Stimulated activated CD4-positive, alpha-beta T cell treated with anti-CD3 and anti-CD28 coated beads, Interleukin-1b, Interleukin-23, amount 100 ng/mL, for 24 hours (primary cell): ENCODE measurements at places on chromosomes 12 and 14.

DNA sequence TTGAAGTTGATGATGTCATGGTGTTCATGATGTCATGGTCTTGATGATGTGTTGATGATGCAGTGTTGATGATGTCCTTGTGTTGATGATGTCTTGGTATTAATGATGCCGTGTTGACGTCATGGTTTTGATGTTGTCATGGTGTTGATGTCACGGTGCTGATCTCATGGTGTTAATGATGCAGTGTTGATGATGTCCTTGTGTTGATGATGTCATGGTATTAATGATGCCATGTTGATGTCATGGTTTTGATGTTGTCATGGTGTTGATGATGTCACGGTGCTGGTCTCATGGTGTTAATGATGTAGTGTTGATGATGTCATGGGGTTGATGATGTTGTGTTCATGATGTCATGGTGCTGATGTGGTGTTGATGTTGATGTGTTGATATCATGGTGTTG lies 48.0 kb upstream of the RIMBP2 start:
- DNase-seq, result no peak

DNA sequence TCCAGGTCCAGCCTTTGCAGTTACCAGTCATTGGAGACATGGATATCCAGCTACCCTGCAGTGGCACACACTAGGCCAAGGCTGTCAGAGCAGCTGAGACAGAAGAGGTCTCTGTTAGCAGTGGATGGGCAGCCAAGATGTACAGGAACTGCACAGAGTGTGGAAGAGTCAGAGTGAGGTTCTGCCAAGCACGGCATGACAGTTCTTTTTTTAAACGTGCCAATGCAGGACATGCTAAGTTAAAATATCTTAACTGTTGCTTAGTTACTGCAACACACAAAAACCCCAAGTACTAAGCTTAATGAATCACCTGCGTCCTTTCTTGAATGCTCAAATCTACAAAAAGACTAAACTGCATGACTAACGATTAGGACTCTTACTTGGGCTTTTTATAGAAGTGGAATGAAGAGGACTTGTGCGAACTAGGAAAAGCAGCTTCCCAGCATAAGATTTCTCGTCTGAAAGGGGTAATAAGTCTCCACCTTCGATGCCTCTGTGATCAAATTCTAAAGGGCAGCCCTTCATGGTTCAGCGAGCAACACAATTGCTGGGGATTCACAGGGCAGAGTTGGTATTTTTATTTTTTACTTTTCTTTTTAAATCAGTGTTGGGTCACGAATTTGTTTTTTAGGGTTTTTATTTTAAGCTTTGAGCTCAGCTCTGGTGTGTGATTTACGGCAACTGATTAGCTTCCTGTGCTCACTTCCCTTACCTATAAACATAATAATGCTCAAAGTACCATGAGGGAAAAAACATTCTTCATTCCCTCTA lies 20.6 kb downstream of the MAPK1IP1L start:
- no peak for DNase-seq

DNA sequence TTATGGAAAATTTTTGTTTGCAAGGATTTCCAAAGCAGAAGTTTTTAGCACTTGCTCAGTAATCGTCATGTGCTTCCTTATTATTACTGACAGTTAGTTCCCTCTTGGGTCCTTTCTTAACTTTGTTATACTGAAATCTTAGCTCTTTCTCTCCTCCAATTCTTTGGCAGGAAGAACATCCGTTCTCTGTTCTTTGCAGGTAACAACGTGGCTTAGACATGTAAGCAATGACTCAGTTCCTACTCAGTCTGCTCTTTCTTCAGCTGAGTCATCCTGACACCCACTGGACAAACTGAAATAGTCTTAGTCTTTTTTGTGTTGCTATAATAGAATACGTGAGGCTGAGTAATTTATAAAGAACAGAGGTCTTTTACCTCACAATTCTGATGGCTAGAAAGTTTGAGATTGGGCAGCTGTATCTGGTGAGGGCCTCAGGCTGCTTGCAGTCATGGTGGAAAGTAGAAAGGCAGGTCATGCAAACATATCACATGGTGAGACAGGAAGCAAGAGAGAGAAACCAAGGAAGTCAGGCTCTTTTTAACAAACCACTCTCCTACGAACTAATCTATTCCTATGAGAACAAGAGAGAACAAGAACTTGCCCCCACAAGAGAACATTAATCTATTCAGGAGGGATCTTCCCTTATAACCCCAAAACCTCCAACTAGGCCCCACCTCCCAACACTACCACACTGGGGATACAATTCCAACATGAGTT lies 49.2 kb downstream of the TESPA1 start:
- no peak for DNase-seq

GRCh38 chr14:106844608-106845285 lies 1318.4 kb downstream of the TMEM121 start:
- no peak for DNase-seq

GRCh38 chr14:21200752-21201461 lies 45.0 kb upstream of the OR5AU1 start:
- DNase-seq, result no peak

GRCh38 chr14:52071675-52072074 lies 2.8 kb upstream of the NID2 start:
- no peak for DNase-seq

DNA sequence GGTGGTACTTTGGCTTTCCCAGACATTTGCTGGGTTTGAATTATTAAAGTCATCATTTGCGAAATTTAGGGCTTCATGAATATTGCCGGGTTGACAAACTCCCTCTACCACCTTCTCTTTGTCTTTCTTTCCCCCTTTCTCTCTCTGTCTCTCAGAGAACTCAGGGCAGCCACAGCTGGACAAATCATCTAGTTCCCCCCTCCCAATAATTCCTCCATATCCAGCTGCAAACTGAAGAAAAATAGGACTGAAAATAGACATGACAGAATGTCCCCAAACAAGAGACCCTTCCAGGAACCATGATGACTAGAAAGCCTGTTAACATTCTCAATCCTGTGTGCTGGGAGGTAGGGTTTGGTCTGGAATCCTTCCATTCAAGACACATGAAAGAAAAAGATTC lies 67.1 kb upstream of the TBX5 start:
- DNase-seq, result no peak

DNA sequence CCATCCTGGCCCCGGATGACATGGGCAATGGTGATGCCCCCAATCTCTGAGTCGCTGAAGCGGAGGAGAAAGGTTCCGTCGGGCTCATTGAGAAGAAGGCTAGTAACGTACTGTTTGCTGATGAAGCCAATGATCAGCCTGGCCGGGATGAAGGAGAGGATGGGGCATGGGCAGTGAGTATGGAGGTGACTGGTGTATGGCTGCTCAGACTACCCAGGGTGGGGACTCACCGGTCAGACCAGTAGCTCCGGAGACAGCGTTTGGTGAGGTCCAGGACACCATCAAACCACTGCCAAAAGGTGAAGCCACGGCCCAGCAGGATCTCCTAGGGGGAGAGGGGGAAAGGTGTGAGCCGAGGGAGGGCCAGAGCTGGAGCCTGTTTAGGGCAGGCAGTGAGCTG lies 10.9 kb downstream of the NAB2 start:
- no peak for DNase-seq

GRCh38 chr14:66088656-66089055 lies 397.5 kb upstream of the CCDC196 start:
- DNase-seq, result no peak

DNA sequence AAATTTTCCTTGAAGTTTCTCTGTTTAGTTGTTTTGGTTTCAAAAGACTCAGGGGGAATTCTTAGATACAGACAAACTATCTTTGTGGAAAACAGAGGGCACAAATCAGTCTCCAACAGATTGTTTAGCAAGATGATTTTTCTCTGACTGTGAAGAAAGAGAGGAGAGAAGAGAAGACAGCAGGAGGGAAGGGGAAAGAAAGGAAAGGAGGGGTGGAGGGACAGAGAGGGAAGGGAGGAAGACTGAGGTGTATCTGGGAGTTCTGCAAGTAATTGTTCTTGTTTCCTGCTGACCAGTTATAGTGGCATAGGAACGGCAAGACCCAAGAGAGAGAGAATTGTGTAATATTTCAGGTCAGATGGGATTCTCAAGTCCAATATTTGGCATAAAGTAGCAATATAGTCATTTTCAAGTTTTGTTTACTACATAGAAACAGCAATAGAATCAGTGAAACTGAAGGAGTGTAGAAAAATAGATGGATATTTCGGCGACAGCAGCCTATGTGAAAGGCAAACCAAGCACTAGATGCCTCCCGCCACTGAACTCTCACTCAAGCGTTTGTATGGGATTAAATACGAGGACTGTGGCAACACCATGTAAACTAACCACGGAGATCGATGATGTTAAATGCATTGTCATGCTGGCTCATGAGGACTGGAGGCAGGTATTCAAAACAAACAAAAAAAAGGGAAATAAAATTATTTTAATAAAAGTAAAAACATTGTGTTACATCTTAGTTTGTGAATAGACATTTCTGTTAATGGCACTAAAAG lies 342.5 kb downstream of the SLC16A7 start:
- no peak for DNase-seq

DNA sequence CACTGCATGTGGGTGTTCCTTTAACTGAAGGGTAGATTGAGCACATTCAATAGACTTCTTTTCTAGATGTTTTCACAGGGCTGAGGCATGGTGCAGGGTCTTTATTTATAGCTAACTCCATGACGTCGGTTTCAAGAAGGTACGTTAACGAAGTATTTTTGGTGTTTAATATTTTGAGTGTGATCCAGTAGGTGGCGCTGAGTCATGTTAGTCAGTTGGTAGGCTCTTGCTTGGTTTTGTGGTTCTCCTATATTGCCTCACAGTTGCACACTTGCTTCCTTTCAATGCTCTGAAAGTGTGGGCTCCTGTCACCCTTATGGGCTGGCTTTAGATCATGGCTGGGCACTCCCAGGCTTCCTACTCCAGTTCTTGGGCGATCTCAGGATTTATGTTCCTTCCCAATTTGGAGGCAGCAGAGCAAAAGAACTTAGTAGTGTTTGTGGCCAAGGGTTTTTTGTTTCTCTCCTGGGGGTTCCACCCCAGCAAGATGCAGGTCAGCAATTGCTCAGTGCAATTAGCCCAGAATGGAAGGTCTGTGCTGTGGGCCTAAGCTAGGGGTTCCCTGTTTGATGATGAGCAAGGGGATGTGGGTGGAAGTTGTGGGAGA lies 471.6 kb upstream of the FOXG1 start:
- DNase-seq, result no peak

GRCh38 chr12:65673732-65674131 lies 150.6 kb upstream of the HMGA2 start:
- DNase-seq, result no peak

DNA sequence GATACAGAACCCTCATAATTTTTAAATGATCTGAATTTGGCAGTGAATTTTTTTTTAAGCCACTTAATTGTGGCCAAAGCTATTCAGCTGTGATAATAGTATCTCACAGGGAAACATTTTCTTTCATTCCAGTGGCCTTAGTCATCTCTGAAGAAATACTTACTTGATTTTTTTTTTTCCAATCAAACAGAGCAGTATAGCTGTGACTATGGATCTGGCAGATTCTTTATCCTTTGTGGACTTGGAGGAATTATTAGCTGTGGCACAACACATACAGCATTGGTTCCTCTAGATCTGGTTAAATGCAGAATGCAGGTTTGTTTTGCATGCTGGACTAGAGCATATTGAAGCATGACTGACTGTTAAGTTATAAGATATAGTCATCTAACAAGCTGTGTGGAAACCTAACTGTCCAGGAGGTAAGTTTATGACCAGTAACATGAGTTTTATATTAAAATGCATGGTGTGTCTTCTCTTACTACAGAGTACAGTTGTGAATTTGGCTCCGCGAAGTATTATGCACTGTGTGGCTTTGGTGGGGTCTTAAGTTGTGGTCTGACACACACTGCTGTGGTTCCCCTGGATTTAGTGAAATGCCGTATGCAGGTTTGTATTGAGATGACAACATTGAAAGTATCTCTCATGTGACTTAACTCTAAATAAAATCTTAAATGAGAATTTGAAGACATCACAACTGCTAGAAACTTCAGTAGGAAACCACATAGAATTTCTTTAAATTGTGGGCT lies 1.9 kb downstream of the SLC25A3 start:
- DNase-seq, result no peak

DNA sequence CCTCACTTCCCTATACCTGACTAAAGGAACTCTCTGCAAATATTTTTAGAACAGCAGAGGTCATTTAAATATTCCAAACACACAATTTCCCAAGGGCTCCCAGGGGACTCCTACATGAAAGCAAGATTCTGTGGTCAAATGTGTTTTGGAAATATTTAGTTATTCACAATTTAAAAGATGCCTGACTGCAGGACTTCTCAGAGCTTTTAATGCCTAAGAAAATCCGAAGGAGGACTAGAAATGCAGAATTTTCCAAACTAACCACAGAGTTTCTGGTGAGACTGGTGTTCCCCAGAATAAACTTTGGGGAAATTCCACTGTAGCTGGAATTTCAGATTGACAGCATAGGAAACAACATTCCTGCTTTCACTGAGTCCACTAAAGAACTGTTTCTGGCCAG lies 84.8 kb upstream of the MAP1LC3B2 start:
- no peak for DNase-seq

GRCh38 chr14:64504897-64505794 lies 576 bp downstream of the ZBTB1 start:
- DNase-seq, result peak; percentile 82

DNA sequence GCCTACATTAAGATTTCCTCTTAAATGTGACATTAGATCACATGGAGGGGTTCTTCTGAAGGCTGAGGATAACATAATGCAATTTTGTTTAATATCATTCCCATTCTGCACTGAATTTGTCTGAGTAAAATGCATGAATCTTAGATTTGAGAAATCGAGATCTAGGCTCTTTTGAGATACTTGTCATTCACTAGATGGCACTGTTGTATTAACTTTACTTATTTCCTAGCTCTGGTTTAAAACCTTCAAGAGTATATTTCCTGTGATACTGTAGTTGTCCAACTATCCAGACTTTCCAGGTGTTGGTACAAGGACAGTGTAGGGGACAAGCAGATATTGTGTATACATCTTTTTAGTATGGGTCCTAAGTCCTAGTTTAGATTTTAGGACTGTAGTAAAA lies 91.7 kb upstream of the SEL1L start:
- no peak for DNase-seq

- DNase-seq, result no peak
Observed at GRCh38 chr14:81005540-81006228, 50.3 kb downstream of the TSHR start.

DNA sequence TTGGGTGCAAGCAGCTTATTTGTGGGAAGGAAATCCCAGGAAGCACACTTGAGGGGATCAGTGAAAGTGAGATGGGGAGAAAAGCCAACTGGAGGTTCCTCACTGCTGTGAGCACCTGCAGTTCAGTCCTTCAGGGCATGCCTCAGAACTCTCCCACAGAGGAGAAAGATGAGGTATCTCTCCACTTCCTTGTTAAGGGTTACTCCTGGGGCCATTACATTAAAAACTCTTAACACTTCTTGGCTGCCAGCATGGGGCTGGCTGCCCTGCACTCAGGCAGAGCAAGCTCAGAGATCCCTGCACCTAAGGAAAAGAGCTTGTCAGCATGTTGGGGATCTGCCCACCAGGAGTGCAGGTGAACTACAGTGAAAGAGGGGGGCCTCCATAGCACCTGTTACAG lies 28.8 kb downstream of the FERMT2 start:
- no peak for DNase-seq

GRCh38 chr12:23548742-23549141 lies 400.7 kb downstream of the SOX5 start:
- no peak for DNase-seq

GRCh38 chr12:8662593-8662992 lies at the start of gene MFAP5:
Gene MFAP5, minus strand, starts transcription at chr12:8662826. Its CDS starts 722 bp downstream, at chr12:8662104.
- DNase-seq, result no peak

GRCh38 chr12:110426406-110426805 lies 22.9 kb upstream of the ANAPC7 start:
- DNase-seq, result no peak

GRCh38 chr14:95472819-95473251 lies 43.6 kb downstream of the SYNE3 start:
- no peak for DNase-seq
